ENCODE measurements at places on chromosomes 1 and 21. TPM values are rescaled to one million over a fixed set of nuclear protein-coding genes. Genes with fewer than 3 reads are reported as not detected.

Gene TINAGL1
- total RNA-seq, result 39.1 TPM

Gene KAZN
- total RNA-seq, result 6.7 TPM

Gene IQGAP3
- total RNA-seq, result 43.6 TPM

Gene SIPA1L2
- 33.7 TPM for total RNA-seq

Gene ZBTB18
- total RNA-seq, result 12.9 TPM

Gene TGFB2
- total RNA-seq, result 12.6 TPM

Gene CELA3B
- not detected for total RNA-seq

Gene RHOU
- 2.6 TPM for total RNA-seq

GRCh38 chr1:8599646-8600212 is 217.7 kb downstream of the RERE start:
- DNase-seq, result no peak

GRCh38 chr1:33321178-33321577 is 280 bp upstream of the A3GALT2 start:
- DNase-seq, result no peak

DNA sequence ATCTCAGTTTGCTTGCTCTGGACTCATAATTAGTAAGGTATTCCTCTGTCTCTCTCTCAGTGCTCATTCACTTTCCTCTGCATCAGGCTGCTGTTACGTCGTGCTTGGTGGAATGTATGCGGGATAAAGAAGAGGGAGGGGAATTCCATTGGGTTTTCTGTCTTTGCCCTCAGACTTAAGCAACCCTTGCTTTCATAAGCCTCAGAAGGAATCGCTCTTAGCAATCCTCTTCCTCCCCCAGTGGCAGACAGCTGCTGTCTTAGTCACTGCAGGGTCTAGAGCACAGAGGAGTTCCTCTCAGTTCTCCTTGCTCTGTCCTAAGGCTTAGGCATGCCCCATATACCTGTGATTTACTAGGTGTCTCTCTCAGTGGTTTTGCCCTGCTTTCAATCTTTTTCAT is 19.1 kb upstream of the NTMT2 start:
- peak; percentile 75 for DNase-seq

GRCh38 chr1:47711848-47712492 is 274.1 kb downstream of the FOXD2 start:
- DNase-seq, result no peak

DNA sequence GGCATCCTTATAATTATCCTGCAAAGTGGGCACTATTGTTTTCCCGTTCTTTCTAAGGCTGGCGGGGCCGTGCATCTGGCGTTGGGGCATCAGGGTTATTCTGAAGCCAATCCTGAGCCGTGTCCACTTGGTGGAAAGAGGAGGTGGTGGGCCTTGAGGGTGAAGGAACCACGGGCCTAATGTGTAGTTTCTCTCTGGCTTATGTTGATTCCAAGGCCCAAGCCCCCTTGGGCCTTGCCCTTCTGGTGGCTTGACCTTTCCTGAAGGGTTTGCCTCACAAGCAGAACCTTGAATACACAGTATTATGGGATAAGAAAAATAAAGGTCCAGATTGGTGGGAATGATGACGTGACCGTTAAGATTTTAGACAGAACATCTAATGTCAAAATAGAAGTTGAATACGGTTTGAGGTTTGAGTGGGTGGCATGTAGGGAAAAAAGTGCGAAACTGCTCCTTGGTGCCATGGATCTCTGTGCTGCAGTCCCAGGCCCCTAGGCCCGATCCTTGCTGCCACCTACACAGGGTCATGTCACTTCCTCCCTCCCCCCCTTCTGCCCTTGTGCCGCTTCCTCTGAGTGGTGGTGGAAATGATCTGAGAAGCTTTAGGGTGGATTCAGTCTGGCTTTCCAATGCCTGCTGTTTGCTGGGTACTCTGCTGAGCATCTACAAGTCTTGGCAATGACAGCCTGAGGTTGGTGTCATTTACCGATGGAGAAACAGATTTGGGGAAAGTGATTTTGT is 90.5 kb downstream of the PRDM2 start:
- DNase-seq, result no peak

GRCh38 chr1:213761845-213762407 is 225.8 kb upstream of the PROX1 start:
- DNase-seq, result peak; percentile 87

DNA sequence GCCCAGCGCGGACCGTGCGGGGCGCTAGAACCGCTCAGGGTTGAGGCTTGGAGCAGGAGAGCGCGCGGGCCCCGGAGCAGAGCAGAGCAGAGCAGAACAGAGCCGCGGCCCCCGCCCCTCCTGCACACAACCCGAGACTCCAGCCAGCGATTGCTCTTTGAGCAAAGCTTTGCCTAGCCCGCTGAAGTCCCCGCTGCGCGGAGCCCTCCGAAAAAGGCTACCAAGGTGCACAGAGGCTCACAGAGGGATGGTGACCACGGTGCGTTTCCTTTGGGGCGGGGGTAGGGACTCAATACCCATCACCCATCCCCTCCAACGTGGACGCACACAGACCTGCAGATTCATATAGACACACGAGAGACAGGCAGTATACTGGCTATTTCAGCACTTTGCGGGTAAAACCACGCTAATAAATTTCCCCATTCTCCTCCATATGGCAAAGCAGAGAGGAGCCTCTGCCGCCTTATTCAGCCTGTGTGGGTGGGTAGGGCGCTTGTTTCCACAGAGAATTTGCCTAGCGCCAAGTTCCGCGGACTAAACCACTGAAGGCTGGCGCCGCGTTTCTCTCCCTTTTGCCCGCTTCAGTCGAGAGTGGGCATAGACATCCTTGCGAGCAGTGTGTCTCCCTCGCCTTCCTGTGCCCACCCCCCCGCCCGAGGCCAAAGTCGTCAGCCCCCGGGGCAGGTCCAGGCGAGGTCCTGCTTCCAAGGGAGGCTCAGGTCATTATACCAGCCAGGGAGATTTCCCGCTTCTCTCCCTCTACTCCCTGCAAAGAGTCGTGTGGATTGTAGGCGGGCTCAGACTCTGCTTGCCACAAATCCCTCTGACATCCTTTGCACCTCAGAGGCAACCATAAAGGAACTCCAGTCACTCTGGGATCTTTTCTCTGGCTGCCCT is 8.5 kb downstream of the HLX start:
- no peak for DNase-seq

GRCh38 chr1:58584082-58584895 is 7.2 kb upstream of the TACSTD2 start:
- DNase-seq, result peak; percentile 98

GRCh38 chr1:26961826-26962225 is 1.6 kb upstream of the KDF1 start:
- DNase-seq, result peak; percentile 68

- peak; percentile 88 for DNase-seq
These were observed 234.7 kb downstream of the TOMM20 start for GRCh38 chr1:234893725-234894630.

DNA sequence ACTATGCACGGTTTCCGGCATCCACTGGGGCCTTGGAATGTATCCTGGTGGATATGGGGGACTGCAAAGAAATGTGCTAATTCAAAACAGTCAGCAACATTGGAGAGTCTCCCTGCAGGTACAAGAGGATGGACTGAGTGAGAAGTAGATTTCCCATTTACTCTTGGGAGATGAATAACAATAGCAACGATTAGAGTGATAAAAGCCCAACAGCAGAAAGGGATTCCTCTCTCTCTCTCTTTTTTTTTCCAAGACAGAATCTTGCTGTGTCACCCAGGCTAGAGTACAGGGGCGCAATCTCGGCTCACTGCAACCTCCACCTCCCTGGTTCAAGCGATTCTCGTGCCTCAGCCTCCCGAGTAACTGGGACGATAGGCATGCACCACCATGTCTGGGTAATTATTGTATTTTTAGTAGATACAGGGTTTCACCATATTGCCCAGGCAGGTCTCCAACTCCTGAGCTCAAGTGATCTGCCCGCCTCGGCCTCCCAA is 5.0 kb upstream of the SHCBP1L start:
- DNase-seq, result no peak

GRCh38 chr1:162381383-162381782 is at the start of gene C1orf226:
TSS of gene C1orf226 (plus strand) at chr1:162381728. CDS start at chr1:162381902, 174 bp downstream.
- no peak for DNase-seq

DNA sequence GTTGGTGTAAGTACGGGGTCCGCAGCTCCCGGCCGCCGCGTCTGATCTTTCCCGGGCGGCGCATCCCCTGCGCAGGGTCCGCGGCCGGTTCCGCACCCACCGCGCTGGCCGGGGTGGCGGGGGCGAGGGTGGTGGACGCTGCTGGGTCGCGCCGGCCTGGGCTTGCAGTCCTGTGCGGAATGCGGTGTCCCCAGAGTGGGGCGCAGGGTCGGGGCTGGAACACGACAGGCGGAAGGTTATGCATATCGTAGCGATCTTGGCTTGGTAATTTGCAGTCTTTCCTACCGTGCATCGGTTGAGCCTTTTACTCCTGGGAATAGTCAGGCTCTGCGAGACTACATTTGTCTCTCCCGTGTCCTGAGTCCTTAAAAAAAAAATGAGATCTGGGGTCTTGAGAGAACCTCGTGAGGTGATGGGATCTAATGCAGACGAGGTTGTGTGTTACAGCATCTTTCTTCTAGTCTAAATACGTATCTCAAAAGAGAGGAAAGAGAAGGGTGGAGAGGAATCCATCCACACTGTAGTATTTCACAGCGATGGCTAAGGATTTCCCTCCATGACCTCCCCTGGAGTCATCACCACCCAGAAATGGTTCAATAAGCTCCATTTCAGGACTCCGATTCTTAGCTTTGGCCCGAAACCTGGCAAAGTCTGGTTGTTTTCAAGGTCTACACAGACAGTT is 572 bp downstream of the ATP1B1 start:
- peak; percentile 38 for DNase-seq

DNA sequence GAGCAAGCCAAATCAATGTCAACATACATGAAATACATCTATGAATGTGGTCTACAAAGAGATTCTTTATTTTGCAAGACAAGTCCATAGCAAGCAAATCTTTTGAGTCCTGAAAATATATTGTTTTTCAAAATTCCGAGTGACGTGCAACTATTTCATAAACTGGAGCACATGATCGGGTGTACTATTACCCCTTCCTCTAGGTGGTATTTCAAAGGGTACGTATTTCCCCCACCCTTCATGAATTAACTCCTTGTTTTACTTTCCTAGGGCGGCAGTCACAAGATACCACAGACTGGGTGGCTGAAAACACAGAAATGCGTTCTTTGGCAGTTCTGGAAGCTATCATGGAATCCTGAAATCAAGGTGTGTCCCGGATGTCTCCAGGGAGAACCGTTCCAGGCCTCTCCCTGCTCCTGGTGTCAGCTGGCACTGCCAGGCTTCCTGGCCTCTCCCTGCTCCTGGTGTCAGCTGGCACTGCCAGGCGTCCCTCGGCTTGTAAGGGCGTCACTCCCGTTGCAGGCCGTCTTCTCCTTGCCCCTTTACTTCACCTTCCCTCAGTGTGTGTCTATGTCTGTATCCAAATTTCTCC is 55.3 kb downstream of the RIPK4 start:
- DNase-seq, result no peak

DNA sequence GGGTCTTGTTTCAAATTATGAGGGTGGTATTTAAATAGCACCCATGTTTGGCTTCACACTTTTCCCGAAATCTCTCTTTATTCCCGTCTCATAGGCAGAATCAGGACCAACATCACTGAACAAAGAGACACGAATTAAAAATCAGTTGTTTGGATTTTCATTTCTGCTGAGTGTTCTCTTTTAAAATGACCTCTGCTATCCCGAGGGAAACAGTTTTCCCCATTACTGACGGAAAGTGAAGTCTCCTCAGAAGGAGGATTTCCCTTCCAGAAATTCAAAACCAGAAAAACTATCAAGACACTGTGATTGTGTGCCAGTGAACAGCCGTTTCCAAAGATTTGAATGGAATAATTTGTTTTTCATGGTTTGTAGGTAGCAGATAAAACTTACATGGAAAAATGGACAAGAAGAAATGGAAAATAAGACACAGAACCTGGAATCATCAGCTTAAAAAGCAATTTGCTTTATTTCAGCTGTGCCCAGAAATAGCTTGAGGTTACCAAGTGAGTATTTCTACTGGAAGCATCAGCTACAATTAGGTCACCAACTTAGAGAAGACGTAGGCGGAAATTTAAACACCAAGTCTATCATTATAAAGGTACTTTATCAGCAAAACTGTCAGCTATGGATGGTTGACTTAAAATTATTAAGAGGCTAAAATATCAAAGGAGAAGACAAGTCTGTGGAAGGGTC is 68.5 kb downstream of the RUNX1 start:
- DNase-seq, result no peak

- DNase-seq, result no peak
These were observed 51.1 kb upstream of the NTPCR start for GRCh38 chr1:232899268-232899667.

DNA sequence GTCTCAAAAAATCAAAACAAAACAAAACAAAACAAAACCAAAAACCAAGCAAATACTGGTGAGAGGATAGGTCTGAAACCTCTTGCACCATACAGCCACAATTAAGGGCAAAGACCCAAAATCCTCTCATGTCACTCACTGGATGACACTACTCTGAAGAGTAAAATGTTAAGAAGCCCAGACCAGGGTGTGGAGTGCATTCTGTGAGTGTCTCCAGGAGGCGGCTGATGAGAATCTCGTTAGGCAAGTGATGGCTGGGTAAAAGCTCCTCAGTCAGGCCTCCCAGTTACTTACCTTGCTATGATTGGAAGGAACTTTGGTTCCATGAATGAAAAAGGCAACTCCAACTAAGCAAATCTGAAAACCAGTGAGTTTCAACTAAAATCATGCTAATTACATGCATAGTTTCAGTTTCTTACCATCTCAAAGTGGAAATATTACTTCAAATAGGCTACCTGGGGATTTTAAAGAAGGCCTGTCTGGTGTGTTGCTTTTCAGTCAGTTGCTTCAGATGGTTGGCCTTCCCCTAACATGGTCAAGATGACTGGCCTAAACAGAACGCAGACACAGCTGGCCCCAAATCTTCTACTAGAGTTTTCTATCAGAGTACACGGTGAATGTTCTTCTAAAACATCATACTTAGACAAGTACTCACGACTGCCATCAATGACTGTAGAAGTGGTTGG is 95.1 kb downstream of the KIAA0319L start:
- no peak for DNase-seq

GRCh38 chr1:31939484-31940329 is 1.5 kb upstream of the PTP4A2 start:
- DNase-seq, result peak; percentile 92

GRCh38 chr1:28143496-28144202 is 32.8 kb downstream of the PTAFR start:
- DNase-seq, result no peak

DNA sequence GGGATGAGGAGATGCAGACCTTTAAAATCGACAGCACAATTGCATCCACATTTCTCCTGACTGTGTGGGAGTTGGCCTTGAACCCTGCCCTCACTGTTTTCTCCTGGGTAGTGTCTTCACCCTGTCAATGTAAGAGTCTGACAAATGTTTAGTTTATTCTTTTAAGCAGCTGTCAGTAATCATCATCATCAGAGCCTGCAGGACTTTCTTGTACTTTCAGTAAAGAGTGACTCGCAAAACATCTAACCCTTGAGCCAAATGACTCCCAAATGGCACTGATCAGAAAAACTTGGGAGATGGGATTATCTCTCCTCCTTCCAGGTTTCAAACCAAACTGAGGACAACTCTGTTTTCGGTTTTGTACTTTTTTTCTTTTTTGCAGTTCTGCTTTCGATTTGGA is 460.2 kb downstream of the KIF26B start:
- no peak for DNase-seq

Measured in Daoy (cell line).